ENCODE measurements at places on chromosomes 6 and 20.

DNA sequence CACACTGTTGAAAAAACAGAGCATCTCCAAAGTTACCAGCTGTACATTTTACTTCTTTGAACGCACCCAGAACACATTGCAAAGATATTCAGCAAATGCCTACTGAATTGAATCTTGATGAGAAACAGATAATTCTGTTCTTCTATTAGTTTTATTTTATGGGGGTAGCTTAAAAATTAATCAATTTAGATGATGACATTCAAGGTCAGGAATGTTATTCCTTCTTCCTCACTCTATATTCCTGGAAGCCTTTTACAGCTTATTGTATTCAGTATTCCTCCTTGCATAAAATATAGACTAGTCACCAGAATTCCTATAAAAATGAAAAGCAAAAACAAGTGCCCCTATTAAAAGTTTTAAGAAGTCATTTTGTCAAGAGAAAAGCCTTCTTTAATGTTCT is 21.4 kb upstream of the GMDS start:
- no peak for DNase-seq

DNA sequence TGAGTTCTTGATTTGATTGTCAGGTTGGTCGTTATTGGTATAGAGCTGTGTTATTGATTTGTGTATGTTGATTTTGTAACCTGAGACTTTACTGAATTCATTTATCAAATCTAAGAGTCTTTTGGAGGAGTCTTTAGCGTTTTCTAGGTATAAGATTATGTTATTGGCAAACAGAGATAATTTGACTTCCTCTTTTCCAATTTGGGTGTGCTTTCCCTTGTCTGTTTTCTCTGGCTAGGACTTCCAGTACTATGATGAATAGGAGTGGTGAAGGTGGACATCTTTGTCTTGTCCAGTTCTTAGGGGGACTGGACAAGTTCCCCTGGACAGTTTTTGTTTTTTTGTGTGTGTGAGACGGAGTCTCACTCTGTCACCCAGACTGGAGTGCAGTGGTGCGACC is 17.4 kb downstream of the HLA-DOA start:
- no peak for DNase-seq

GRCh38 chr6:117711369-117711768 is 36.1 kb downstream of the NUS1 start:
- no peak for DNase-seq

DNA sequence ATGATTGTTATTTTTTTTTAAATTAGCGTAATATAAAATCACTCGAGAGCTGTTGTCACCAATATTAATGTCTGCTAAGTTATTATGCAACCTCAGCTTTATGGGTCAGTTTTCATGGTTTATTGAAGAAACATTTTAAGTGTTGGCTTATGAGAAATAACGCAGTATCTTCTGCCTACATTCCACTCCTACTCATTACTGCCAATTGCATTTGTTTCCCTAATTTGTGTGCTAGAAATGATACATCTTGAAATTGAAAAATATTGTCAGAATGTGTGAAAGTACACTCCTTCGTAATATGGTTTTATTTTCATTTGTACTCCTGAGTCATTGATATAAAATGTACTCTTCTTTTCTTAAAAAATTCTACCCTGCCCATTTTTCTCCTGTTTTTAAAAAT is 333.3 kb upstream of the HSF2 start:
- DNase-seq = no peak

DNA sequence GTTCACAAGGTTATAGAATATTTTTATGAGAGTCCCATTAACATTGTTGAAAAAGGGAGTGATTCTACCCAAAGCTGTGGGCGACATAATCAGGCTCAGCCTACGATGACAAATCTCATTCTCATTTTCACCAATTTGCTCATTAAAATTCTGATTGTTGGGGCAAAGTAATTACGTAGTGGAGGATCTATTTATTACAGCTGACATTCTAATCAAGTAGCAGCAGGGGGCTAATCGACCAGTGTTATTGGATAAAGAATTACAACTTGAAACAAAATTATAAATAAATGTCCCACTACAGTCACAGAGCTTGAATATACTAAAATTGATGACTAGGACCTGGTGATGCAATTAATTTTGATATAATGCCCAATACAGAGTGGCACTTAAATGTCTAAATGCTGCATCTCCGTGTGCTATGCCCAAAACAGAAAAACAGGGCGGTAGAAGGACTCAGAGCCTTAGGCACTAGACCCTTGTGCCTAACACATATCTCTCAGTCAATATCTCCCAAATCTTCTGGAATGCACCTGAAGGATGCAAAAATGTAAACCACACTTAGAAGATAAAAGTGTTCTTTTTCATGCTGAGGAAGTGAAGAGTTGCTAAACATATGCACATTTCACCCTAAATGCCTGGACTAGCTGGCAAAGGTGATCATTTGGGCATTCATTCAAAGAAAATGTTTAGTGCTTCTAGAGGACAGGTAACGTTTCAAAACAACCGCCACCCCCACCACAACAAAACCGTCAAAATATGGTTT is 88.3 kb downstream of the CD24 start:
- DNase-seq = no peak
